Natural killer cell (primary cell): ENCODE measurements at places on chromosomes 2 and 18.
A peak's percentile ranks its signal among the peaks of the same experiment; 100 is the strongest.

- no peak for DNase-seq
- peak overlapping the region; percentile 85 for H3K4me3 ChIP-seq
- no peaks in the 10 kb centered on the region for H3K27me3 ChIP-seq
- H3K36me3 ChIP-seq: no peaks in the 10 kb centered on the region
- peak overlapping the region; percentile 92 for H3K27ac ChIP-seq
- peaks cover 9% of the 10 kb centered on the region for H3K4me1 ChIP-seq
Observed at GRCh38 chr2:70247364-70248180, 856 bp downstream of the TIA1 start.

GRCh38 chr2:201182650-201183364 is at the start of gene CASP10:
TSS of gene CASP10 (plus strand) at chr2:201183141. CDS start at chr2:201185778, 2,637 bp downstream.
- H3K27me3 ChIP-seq: no peaks in the 10 kb centered on the region
- H3K27ac ChIP-seq: peak within 1 kb of the TSS; percentile 72

DNA sequence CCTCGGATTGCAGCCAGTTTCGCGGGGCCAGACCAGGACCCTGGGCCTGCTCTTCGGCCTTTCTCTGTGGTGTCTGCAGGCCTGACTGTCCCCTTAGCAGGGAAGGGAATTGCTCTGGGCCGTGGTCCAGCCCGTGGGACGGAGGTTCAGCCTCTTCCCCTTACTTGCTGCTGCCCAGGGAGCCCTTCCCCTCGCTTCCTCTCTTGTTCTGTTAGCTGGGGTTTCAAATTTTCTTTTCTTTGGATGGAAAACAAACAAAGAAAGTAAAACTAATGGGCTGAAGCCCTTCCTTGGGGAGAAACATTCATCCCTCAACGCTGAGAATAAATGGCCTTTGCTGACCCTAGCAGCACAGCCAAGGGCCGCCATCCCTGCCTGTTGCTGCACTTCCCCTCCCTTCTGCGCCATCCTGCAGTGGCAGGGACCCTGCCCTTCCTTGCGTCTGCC is 52.4 kb downstream of the ASAP2 start:
- H3K27me3 ChIP-seq: no peaks in the 10 kb centered on the region
- H3K36me3 ChIP-seq: no peaks in the 10 kb centered on the region
- H3K4me1 ChIP-seq: peaks cover 9% of the 10 kb centered on the region
- no peak overlapping the region for H3K27ac ChIP-seq
- no peak overlapping the region for H3K4me3 ChIP-seq

DNA sequence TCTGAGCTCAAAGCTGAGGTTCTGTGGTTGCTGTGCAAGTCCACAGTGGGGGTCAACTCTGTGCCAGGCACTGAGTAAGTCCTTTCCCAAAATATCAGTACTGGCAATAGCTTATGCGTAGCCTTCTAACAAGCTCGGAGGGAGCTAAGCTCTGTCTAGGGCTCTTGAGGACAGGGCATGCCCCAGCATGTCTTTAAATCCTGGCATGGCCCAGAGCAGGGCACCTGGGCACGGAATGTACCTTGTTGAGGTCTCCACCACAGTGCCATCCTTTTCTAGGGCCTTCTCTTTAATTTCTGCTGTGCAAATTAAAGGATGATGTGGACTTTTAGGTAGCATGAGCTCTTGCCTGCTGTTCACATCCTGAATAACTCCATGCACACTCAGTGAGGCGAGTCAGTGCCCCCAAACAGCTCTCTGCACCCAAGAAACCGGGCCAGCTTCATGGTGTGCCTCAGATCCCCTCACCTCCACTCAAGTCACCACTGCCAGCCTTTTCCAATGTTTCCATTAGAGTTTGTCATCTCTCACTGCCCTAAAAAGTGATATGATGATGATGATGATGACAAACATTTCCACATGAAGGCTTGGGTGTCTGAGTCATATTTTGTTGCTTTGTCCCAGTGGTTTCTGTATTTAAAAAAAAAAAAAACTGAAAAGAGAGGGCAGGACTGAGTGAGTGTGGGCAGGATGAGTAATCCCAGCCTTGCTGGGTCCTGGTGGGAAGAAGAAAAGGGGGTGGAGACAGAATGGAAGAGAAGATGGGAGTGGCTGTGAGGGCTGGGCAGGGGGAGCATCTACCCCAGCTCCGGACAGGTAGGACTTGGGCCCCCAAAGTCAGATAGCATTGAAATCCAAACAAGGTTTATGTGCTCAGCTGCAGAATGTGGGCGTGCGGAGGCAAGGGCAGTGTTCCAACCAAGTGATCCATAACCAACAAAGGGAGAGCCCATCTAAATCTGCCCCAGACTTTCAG is 78.9 kb downstream of the ZBTB7C start:
- H3K4me3 ChIP-seq: no peak overlapping the region
- DNase-seq: no peak
- no peaks in the 10 kb centered on the region for H3K27me3 ChIP-seq
- no peak overlapping the region for H3K27ac ChIP-seq

GRCh38 chr2:178211943-178212342 is 17.6 kb downstream of the OSBPL6 start:
- H3K36me3 ChIP-seq: no peaks in the 10 kb centered on the region
- no peaks in the 10 kb centered on the region for H3K4me1 ChIP-seq
- H3K27me3 ChIP-seq: no peaks in the 10 kb centered on the region
